ENCODE measurements at places on chromosomes 3 and 15.

DNA sequence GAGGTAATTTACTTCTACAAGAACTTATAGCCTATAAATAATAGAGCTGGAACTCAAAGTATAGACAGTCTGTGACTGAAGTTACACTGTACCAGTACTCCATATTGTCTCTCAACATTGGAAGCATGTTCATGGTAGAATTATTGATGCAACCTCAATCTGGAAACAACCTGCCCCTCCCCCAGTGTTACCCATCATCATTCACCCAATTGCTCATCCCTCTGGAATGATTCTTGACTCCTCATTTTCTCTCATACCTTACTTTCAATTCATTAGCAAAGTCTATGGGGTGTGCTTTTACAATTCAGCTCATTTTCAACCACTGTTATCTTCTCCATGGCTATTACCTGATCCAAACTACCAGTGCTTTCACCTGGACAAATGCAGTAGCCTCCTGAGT is 151.7 kb downstream of the CPNE4 start:
- no peak for DNase-seq

DNA sequence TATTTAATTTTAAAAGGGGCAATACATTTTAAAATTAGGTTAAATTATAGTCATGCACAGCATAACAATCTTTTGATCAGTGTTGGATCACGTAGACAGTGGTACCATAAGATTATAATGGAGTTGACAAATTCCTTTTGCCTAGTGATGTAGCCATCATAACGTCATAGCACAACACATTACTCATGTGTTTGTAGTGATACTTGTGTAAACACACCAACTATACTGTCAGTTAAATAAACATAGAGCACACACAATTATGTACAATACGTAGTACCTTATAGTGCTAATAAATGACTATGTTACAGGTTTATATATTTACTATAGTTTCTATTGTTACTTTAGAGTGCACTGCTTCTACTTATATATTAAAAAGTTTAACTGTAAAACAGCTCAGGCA is 31.2 kb downstream of the FOXB1 start:
- no peak for DNase-seq

DNA sequence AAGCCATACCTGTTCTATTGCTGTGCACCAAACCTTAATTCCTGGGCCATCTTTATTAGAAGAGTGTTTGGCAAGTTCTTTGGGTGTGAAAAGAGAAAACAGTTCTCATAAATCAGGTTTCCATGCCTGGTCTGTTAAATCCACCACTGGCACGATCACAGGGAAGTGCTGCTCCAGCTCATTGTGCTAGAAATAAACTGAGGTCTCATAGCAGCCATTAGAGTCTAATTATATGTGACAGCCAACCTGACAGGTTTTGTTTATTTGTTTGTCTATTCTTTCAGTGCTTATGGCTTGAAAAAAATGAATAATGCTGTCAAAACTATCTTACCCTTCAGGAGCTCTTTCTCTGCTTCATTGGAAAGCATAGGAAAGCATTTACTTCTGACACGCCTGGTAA is 147.1 kb upstream of the CNTN6 start:
- DNase-seq = no peak

- DNase-seq = no peak
These were observed 104.8 kb upstream of the WNT5A start for GRCh38 chr3:55591888-55592287.

GRCh38 chr3:43997316-43997715 is 244.4 kb upstream of the TOPAZ1 start:
- no peak for DNase-seq
